Activated naive CD4-positive, alpha-beta T cell (primary cell): ENCODE measurements at places on chromosomes 2 and 18.

- DNase-seq: no peak
Measured at GRCh38 chr18:28281400-28281799, 104.5 kb upstream of the CDH2 start.

DNA sequence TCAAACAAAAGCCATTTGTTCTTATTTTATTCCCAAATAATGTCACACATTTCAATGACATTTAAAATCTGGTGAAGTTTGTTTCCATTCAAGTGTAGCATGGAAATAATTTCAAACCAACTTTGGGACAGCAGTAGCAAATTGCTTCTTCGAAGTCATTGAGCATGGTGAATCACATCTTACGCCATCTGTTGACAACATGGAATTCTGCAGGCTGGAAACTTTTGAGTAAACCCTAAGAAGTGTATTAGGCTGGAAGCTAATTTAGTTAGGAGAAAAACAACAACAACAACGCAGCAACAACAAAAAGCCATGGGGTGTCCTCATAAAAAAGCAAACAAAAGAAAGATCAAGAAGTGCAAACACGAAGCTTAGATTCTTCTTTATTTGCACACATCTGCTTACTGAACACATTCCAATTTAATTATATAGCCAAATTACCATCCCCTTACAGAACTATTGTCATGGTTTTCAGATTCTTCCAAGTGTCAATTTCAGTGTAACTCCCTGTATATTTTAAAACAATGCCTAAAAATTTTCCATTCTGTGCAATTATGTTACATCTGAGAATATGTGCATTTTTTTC lies 659.0 kb upstream of the CDH7 start:
- no peak for DNase-seq

DNA sequence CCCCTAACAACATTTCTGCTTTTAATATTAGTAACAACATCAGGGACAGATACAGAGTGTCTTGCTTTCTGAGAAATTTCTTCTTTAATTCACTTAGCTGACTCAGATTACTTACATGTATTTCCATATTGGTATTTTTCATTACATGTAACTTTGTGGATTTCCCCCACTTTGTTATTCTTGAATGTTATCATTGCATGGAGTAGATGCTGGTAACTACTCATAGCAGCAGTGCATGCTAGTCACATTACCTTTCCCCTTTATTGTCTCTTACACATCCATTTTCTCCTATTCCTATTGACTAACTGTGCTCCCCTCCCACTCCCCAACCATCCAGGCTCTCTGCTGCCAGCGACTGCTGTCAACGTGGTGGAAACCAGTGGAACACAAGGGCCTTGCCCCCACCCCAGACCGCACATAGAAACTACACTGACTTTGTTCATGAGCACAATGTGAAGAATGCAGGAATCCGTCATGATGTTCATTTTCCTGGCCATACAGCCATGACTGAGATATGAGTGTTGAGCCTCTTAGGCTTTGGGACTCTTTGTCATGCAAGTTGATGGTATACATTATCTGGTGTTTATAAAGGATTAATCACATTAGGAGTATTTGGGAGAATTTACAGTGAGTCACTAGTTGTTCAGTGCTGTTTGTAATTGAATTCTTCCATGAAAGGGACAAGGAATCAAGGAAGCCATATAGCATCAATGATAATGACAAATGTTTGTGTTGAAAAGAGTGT lies 91.0 kb downstream of the EPB41L5 start:
- no peak for DNase-seq

DNA sequence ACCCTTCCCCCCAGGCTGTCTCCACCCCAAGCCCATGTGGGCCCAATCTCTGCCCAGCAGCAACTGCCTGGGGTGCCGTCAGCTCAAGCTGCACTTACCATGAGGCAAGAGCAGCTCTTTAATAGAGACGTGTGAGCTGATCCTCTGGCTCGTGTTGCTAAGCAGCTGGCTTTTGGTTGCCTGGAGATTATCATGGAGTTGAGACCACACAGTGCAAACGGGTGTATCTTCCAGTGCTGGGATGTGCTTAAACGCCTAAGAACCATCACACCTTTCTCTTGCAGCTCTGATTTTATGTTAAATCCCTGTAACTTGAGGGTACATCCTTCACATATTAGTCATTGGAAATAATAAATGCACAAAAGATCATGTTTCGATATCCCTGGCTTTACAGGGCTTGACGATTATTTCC lies 271.1 kb downstream of the PRKCE start:
- no peak for DNase-seq

DNA sequence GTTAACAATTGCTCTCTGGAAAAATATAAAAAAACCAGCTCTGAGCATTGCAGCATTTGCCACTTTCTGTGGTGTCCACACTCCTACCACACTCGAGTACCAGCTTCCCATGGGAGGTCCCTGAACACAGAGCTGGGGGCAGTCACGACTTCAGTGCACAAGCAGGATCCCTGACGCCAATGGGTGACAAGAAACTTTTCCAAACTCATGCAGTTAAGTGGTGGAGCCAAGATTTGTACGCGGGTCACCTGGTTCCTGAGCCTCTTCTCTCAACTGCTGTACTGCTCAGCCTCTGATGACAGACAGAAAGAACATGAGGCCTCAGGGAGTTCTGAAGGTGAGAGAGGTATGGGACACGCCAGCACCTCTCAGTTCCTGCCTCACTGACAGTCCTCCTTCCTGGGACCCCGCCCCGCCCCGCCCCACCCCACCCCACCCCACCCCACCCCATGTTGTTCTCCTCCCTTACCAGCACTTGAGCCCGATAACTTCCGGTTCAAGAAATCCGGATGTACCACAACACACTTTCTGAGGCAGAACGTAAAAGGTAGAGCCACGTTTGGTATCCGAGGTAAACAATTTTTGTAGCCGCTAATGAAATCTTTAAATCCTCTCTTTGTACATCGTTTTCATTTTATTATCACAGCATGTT lies 287.6 kb downstream of the MYCN start:
- no peak for DNase-seq

DNA sequence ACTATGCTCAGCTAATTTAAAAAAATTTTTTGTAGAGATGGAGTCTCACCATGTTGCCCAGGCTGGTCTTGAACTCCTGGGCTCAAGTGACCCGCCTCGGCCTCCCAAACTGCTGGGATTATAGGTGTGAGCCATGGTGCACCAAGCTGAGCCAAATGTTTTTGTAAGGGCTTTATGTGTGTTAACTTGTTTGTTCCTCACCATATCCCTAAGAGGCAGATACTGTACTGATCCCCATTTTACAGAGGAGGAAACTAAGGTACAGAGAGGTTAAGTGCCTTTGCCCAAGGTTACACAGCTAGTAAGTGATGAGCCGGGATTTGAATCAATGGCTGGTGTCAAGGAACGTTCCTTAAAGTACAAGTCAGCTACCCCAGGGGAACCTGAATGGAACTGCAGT lies 85.3 kb upstream of the KLF7 start:
- DNase-seq: no peak

DNA sequence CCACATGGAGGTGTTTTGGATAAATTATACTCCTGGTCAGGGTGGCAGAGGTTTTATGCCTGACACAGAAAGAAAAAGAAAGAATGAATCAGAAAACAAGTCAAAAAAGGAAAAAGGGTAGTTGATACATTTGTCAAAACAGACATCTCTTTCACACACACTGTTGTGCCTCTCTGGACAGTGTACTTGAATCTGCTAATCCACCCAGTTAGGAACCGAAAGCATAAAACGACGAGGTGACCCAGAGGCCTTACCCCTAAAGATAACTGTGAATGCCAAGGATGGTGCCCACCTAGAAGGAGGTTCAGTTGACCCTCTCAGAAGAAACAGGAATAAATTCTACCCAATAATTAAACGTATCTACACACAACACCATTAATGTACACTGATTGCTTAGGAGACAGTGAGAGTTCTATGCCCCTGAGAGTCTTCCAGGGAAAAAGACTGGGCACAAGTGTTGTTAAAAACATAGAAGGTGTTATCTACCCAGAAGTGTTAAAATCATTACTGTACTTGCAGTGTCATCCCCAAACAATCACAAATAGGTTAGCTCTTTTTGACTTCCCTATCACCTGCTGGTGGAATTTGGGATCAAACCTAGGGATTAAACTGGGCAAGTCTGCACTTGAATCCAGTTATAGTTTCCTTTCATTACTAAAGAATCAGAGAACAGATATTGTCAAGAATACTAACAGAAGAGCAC lies 123.2 kb upstream of the DNAJC10 start:
- DNase-seq: no peak

DNA sequence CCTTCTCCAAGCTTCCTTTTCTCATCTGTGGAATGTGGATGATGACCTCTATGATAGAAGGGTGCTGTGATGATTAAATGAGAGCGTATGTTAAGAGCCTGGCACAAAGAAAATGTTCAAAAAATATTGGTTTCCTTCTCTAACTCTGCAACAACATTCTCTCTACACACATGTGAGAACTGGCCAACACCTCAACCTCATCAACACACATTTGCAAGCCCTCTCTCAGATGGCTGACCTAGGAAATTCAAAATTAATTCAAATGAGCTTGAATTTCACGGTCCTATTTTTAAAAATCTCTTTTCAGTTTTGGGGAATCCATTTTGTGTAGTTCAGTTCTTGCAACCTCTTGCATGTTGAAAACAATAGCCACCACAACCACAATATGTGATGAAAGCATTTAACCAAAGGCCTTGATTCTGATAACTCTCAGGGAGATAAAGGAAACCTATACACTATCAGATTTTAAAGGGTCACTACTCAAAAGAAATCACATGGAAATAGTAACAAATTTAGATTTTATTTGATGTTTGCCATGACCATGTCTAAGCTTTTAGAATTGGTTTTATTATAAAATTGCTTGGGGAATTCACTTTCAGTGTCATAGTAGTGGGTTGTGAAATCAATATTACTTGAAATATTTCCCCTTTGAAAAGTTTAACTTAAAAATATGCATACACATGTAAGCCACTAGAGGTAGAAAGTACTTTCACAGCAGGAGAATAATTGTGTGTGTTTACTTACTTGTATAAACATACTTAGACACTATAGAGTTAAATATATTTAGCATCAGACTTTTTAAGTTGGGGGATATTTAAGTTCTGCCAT lies 16.6 kb upstream of the NABP1 start:
- DNase-seq: no peak

DNA sequence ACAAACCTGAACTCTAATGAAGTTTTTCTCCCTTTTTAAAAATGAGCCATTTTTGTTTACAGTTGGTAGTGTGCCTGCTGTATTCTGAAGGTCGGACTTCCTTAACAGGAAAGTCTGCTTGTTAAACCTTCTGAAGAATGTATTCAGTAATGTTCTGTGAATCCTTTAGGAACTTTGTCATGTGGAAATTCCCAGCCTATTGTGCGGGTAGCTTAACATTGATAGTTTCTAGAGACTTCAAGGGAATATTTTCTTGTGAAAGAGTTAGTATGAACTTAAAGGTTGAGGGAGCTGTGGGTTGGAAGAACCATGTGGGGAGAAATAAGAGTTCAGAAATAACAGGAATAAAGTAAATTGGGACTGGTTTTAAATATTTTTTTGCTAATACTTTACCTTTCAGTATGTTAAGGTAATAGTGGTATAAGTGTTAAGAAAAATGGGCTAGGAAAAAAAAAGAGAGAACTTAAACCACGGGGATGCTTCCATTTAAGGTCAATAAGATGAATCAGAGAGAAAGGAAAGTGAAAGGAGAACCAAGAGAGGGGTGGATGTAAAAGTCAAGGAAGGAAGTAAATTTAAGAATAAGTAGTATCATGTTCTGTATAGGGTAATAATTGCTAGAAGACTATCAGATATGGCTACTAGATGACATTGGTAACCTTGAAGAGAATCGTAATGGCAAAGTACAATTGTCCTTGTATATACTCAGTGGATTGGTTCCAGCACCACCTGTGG lies 90.5 kb downstream of the PMS1 start:
- no peak for DNase-seq

GRCh38 chr2:137826373-137827372 lies 137.6 kb upstream of the HNMT start:
- no peak for DNase-seq

GRCh38 chr2:173191601-173192000 lies 116.0 kb downstream of the MAP3K20 start:
- DNase-seq: no peak

DNA sequence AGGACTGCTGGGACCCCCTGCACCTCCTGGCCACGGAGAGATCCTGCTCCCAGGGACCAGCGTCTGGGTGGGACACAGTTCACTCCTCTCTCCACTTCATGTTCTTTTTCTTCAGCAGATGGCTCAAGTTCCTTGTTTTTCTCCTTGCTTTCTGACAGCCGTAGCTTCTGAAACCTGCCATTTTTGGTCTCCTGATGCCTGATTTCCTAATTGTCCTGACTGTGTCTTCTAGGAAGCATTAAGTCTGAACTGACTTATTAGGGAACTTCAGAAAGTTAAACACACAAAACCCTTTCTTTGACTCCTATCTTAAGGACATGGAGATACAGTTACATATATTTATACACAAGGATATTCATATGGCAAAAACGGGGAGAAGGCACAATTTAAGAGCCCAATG lies 22.7 kb downstream of the CNNM4 start:
- no peak for DNase-seq

GRCh38 chr18:47881042-47881441 lies 49.4 kb downstream of the SMAD2 start:
- DNase-seq: no peak
